CD4-positive, alpha-beta T cell treated with Interleukin-6 at 100 ng/mL for 8 hours (primary cell): ENCODE measurements at places on chromosomes 6 and 20.

- no peak for DNase-seq
These were observed 94.7 kb downstream of the HUS1B start for GRCh38 chr6:562052-562676.

- DNase-seq: no peak
These were observed 162.4 kb downstream of the FRK start for GRCh38 chr6:115898246-115898645.

GRCh38 chr6:154683756-154684523 is 49.3 kb upstream of the SCAF8 start:
- no peak for DNase-seq

DNA sequence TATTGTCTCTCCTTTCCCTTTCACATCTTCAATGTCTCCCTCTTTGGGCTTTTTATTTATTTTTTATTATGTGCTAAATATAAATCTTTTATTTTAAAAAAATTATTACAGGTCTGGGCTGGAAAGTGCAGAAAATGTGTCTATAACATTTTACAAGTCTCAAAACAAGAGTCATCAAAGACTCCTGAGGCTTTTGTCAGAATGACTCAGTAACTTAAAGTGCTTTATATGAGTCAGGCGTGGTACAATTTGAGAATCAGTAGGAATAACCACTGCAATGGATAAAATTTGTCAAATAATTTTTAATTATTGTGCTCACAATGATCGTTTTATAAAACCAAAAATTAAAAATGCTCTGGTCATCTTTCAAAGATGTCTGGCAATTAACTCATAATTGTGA is 193.9 kb downstream of the MMUT start:
- no peak for DNase-seq

GRCh38 chr20:22984606-22985005 is 50.5 kb upstream of the SSTR4 start:
- no peak for DNase-seq

DNA sequence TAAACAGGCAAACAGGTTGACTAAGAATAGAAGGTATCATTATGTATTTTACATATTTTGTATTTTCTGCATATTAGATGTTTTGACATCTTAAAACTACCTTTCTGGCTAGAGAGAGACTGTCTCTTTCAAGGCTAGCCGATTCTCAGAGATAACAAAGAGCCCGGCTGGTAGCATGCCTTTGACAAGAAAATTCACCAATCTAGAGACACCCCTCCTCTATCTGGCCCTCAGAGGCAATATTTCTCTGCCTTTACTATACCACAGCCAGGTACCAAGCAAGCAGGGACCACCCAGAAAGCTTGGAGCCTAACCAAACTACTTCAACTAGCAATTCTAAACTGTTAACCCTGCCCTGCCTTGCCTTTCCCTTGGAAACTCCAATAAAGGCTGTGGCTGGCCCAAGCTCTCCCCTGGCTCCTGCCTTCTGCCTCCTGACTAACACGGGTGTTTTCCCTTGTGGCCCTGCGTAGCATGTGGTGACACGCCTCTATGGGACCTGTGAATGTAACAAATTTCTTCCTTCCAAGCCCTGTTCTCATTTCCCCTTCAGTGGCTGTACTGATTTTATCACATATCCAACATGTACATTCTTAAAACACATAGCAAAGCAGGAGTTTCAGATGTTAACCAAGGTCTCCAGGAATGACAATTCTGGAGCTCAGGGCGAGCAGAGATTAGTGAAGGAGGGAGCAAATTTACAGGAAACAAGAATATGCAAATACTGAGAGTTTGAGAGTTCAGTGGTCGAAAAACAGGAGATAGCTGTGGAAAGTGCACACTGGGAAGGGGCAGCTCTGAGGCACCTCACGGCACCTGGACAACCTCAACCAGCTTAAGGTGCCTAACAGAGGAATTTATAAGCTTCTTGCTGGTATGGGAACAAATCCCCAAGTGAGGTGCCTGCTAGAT is 120.8 kb downstream of the BACH2 start:
- DNase-seq: peak; percentile 29

GRCh38 chr20:9389346-9389745 is 125.0 kb upstream of the LAMP5 start:
- no peak for DNase-seq

DNA sequence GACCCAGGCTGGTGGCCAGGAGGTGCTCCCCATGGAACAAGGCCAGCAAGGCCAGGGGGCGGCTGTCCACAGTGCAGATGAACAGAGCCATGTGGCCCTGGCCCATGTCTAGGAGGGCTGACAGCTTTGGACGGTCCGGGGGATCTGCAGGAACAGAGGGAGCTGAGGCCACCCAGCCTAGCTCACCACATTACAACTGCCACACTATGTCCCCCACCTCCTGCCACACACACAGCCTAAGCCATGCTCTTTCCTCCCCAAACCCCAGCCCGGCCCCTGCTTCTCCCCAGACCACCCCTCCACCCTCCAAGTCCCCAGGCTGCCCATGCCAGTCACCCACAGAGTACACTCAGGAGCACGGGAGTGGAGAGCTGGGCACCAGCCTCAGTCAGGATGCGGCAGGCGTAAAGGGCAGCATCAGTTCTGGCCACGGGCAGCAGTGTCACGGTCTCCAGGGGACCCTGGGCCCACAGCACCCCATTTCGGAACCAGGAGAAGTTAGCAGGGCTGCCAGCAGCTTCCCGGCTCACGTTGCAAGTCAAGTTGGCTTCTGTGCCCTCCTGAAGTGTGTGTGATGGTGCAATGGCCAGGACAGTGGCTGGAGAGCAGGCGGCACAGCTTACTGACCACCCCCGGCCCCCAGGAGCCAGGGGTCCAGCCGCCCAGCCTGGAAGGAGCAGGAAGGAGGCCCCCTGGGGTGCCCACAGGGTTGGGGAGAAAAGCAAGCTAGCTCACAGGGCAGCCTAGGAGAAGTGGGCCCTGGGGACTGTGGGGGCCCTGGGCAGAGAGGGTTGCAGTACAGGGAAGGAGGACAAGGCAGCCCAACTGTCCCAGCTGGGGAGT is 15.2 kb upstream of the ADAM33 start:
- no peak for DNase-seq

DNA sequence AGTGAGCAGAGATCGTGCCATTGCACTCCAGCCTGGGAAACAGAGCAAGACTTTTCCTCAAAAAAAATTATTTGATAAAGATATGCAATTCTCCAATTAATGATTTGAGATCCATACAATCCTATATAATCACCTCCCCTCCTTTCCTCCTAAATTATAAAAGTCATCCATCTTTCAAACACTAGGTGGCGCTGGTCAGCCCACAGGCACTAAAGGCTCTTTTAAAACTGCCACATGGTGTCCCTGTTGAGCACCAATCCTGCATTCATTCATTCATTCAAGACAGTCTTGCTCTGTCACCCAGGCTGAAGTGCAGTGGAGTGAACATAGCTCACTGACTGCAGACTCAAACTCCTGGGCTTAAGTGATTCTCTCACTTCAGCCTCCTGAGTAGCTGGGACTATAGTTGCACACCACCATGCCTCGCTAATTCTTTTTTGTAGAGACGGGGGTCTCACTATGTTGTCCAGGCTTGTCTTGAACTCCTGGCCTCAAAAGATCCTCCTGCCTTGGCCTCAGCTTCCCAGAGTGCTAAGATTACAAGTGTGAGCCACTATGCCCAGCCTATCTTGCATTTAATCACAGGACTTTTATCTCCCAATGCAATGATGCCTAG is 58.7 kb upstream of the SLC2A12 start:
- peak; percentile 48 for DNase-seq
